ENCODE measurements at places on chromosomes 3 and 15.

- DNase-seq: no peak
These were observed 87.0 kb downstream of the FOXB1 start for GRCh38 chr15:60091157-60091556.

DNA sequence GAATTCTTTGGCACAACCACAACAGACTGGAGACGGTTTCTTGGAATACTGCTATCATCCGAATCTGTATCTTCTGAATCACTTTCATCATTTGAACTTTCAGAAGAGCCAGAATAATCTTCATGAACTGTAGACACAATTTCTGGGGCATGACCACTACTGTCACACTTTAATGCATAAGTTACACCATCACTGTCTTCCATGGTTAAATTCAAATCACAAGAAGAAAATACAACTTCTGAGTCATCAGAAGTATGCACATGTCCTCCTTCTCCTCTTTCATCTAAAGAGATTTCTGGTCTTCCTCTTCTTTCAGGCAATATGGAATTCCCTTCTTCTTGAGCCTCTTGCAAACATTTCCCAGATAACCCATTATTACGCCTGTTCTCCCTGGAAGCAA lies 42.5 kb downstream of the SETD2 start:
- no peak for DNase-seq

DNA sequence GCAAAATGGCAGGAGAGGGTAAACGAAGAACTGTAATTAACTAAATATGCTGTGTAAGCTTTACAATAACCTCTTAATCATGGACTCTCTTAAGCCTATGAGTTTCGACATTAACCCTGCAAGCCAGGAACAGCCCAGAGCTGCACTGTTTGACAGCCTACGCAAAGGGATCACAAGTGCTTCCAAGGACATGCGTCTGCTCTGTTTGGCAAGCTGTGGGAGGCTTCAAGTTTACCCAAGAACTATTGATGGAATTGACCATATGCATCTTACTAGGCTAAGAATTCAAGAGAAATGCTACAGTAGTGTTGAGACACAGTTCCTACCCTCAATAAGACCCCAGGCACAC lies 66.0 kb downstream of the PDZRN3 start:
- DNase-seq: no peak

GRCh38 chr15:40240619-40241221 lies 1.9 kb downstream of the PAK6 start:
- DNase-seq: no peak

DNA sequence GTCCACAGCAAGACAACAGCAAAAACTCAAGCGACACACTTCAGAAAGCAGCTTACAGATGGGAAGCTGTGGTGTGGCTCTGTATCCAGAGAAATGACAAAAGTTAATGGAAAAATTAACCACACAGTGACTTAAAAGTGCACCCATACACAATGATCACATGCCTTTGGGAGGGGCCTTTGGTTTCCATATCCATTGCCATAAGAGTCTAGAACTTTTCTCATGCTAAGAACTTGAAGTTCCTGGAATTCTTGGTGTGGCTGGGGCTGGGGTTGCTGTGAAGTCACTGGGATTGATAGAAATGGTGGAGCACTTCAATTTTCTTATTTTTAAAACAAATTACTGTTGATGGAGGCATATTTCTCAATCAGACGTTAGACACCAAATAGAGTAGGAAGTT lies 108.6 kb upstream of the FEZF2 start:
- DNase-seq: no peak

DNA sequence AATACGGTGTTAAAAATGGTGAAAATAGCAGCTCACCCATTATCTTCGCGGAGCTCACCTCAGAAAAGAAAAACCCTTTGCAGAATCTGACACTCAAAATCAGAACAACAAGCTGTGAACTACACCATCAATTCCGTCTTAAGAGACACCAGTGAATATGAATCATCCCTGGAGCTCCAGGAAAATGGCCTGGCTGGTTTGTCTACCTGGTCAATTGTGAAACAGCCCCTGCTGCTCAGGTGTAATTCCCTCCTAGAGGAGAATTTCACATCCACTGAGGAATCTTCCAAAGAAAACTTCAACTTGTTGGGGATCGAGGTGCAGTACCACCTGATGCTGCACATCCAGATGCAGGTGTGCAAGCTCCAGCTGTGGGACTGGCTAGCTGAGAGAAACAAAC lies 3.0 kb upstream of the XRN1 start:
- no peak for DNase-seq

DNA sequence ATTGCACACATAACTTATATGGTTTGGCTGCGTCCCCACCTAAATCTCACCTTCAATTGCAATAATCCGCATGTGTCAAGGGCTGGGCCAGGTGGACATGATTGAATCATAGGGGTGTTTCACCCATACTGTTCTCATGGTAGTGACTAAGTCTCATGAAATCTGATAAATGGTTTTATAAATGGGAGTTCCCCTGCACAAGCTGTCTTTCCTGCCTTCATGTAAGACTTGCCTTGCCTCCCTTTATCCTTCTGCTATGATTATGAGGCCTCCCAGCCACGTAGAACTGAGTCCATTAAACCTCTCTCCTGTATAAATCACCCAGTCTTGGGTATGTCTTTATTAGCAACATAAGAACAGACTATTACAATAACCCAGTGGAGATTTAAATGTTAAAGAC lies 653.9 kb downstream of the ROBO1 start:
- no peak for DNase-seq

GRCh38 chr3:23882487-23882918 lies 34.3 kb downstream of the NKIRAS1 start:
- DNase-seq: no peak

DNA sequence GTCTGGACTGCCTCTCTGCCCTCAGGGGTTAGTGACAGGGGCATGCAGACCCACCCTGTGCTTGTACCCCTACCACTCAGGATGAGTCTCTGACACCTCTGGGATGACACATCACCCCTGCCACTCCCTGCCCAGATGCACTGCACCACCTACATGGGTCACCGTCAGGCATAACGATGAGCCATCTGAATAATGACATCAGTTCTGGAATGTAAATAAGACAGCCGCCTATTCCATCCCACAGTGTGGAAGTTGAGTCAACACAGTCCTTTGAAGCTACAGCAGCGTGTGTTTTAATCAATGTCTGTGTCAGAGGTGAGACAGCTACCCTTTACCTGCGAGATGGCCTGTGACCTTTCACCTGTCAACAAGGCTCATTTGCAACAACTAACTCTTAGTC lies 268.7 kb upstream of the ARRDC4 start:
- DNase-seq: no peak

DNA sequence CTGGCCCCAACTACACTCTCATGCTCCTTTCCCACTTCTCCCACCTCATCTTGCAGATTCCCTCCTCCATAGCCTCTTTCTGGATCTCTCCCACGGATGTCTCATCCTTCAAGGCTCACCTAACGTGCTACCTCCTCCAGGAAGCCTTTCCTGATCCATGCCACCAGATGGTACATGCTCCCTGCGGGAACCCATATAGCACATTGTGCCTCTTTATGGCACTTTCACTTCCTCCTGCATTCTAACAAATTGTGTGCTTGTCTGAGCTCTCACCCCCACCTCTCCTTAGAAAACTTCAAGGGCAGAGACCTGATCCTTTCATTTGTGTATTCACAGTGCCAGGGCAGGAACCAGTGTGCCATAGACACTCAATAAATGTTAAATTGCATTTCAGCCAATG lies 63.0 kb downstream of the HES1 start:
- no peak for DNase-seq

DNA sequence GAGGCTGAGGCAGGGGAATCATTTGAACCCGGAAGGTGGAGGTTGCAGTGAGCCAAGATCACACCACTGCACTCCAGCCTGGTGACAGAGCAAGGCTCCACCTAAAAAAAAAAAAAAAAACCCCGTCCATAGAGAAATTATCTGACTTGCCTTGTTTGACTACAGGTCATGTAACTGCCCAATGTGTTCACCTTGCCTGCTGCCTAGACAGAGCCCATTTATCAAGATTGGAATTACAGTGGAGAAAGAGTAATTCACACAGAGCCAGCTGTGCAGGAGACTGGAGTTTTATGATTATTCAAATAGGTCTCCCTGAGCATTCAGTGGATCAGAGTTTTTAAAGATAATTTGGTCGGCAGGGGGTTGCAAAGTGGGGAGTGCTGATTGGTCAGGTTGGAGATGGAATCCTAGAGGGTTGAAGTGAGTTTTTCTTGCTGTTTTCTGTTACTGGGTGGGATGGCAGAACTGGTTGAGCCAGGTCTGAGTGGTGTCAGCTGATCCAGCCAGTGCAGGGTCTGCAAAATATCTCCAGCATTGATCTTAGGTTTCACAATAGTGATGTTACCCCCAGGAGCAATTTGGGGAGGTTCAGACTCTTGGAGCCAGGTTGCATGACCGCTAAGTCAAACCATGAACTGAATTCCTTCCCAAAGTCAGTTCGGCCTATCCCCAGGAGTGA lies 40.8 kb upstream of the ACP3 start:
- DNase-seq: no peak

GRCh38 chr3:102443021-102443420 lies 8.2 kb downstream of the ZPLD1 start:
- DNase-seq: no peak

DNA sequence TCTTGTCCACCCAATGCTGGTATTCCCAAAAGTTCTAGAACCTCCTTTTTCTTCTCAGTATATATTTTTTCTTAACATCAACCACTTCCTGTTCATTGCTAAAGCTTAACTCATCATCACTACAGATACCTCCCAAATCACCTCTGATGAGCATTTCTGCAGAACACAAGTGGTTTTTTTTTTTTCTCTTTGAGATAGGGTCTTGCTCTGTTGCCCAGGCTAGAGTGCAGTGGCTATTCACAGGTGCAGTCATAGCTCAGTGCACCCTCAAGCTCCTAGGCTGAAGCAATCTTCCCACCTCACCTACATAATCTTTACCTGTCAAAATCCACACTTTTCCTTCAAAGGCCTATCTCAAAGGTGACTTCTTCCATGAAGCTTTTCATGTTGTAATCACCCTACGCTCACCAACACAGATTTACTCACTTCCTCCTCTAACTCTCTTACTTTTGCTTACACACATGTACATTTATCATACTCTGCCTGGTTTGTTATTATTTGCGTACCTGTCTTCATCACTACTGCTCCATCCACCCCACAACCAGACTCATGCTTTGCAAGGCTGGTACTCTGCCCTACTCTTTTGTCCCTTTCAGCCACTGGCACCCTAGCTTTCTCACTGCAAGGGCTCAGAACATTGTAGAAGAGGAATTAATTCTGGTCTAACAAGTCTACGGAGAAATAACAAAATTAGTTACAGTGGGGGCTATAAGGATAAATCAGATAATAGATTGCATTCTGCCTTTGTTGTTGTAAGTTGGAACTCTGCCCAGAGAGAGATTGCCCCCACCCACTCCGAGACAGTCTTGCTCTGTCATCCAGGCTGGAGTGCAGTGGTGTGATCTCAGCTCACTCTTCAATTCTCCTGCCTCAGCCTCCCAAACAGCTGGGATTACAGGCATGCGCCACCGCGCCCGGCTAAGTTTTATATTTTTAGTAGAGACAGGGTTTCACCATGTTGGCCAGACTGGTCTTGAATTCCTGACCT lies 27.5 kb downstream of the HERC1 start:
- DNase-seq: no peak

- no peak for DNase-seq
These were observed 84.1 kb downstream of the CCNL1 start for GRCh38 chr3:157075693-157076420.

DNA sequence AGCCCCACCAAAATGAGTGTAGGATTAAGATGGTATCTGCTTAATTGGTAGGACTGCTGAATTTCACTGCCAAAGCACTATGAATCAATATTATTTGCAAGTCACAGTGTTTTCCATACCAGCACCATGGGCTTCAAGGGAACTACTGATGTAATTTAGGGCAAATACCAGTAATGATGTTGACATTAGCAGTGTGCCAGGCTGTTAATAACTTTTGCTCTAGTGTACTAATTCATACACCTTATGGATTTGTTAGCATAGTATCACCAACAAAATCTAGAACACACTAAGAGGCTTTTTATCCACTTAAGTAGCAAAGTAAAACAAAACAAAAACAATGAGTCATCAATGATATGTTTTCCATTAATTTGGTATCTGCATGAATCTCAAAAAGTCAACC lies 888.2 kb downstream of the CADM2 start:
- DNase-seq: no peak

DNA sequence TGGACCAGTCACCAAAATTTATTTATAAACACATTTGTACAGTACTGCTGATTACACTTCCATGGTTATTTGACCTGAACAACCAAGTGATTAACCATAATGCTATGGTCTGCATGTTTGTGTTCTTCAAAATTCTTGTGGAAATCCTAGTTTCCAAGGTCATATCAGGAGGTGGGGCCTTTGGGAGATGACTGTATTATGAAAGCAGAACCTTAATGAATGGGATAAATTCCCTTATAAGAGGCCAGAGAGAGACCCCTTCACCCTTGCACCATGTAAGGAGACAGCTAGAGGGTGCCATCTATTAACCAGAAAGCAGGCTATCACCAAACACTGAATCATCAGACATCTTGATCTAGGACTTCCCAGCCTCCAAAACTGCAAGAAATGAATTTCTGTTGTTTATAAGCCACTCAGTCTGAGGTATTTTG lies 1.9 kb downstream of the SCAPER start:
- no peak for DNase-seq

DNA sequence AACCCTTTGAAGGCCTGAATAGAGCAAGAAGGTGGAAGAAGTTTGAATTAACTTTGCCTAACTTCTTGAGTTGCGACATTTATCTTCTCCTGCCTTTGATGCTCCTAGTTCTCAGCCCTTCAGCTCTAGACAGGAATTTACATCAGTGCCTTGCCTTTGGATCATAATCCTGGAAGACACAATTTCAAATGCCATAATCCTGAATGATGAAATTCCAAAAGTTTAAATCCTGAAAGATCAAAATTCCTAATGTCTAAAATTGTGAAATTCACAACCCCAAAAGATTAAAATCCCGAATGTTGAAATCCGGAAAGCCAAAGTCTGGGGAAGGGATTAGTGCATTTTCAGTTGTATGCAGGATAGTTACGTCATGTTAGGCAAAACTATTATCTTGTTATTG lies 166.6 kb upstream of the PDZRN3 start:
- DNase-seq: no peak

DNA sequence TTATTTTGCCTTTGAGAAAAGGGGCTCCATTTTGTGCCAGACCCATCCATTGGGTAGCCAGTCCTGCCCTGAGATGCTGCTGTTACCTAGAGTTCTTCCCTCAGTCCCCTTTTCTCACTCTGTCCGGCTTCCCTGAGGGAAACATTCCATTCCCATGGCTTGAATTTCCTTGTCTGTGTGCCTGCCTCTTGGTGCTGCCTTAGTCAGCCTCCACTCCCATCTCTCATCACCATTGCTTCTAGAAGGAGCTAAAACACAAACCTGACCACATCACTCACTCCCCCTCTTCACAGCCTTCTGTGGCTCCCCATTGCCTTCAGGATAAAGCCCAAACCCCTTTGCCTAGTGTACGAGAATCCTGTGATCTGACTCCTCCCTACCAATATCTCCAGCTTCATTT lies 25.2 kb upstream of the C2CD4B start:
- DNase-seq: no peak

All from NCI-H1436 treated with DMSO at 0.1 percent for 48 hours (cell line).